A549 treated with Mapracorat at 1 μM for 4 hours (cell line): ENCODE measurements at places on chromosomes 3 and 15. TPM values are rescaled to one million over a fixed set of nuclear protein-coding genes. Genes with fewer than 3 reads are reported as not detected.

ADAMTS17 gene
- total RNA-seq, result 0.12 to 0.27 TPM (median 0.24 TPM) in 4 of 5 replicates, not detected in the other

SENP5 gene
- total RNA-seq, result 5.1 to 6.7 TPM (median 6.1 TPM) in 5 replicates

BFSP2 gene
- not detected in 5 replicates for total RNA-seq

TM2D3 gene
- 30.9 to 33.1 TPM (median 32.6 TPM) in 5 replicates for total RNA-seq

TPRA1 gene
- total RNA-seq, result 38.5 to 53.1 TPM (median 50.1 TPM) in 5 replicates

SOX2 gene
- 0.45 to 0.53 TPM (median 0.49 TPM) in 5 replicates for total RNA-seq

SEMA3F gene
- 11.5 to 17.8 TPM (median 16.4 TPM) in 5 replicates for total RNA-seq

CFAP92 gene
- 0.21 TPM in 1 of 5 replicates, not detected in the others for total RNA-seq

DTWD1 gene
- 15.2 to 18.9 TPM (median 17.3 TPM) in 5 replicates for total RNA-seq

ZKSCAN7 gene
- total RNA-seq, result not detected in 5 replicates
